ENCODE measurements at places on chromosomes 13 and 19.
A peak's percentile ranks its signal among the peaks of the same experiment; 100 is the strongest.

- DNase-seq: no peak
Measured at GRCh38 chr13:34577051-34577450, 365.0 kb upstream of the NBEA start.

- no peak for DNase-seq
Measured at GRCh38 chr19:29779921-29780320, 31.9 kb upstream of the CCNE1 start.

DNA sequence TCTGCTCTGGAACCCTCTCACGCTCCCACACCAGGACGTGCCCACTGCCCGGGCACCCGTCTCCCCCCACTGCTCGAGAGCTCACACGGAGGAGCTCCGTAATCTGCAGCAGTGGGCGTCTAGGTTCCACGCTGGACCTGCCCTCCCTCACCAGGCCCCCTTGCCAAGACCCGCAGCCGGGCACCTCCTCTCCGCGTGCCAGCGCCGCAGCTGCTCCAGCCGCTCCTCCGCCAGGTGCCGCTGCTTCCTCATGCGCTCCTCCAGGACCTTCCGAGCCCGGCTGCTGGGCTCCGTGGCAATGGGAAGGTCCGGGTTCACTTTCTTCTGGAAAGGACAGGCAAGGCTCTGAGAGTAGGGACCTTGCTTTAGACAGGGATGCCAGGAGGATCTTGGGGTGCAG, 35.0 kb upstream of the MATK start:
- no peak for DNase-seq

- no peak for DNase-seq
Measured at GRCh38 chr13:34350671-34351070, 532.7 kb downstream of the RFC3 start.

- DNase-seq: no peak
Measured at GRCh38 chr13:92224052-92224821, 825.8 kb downstream of the GPC5 start.

GRCh38 chr19:51531349-51532315, at the start of gene SIGLEC6:
SIGLEC6 (minus strand) TSS chr19:51531670; CDS start chr19:51531648, 22 bp downstream.
- DNase-seq: no peak

- no peak for DNase-seq
Measured at GRCh38 chr13:80577285-80577684, 236.4 kb upstream of the SPRY2 start.

- no peak for DNase-seq
Measured at GRCh38 chr19:45884682-45885555, 1.0 kb downstream of the IRF2BP1 start.

GRCh38 chr13:83592095-83592494, 290.2 kb downstream of the SLITRK1 start:
- DNase-seq: no peak

- DNase-seq: no peak
Measured at GRCh38 chr19:1601613-1602064, 3.6 kb downstream of the UQCR11 start.

GRCh38 chr19:757811-758668, 7.1 kb downstream of the MISP start:
- no peak for DNase-seq

- no peak for DNase-seq
Measured at GRCh38 chr19:18941628-18942354, 774 bp upstream of the HOMER3 start.

- DNase-seq: no peak
Measured at GRCh38 chr19:49061445-49061844, 3.2 kb downstream of the NTF4 start.

GRCh38 chr13:66348745-66349690, 881.1 kb downstream of the PCDH9 start:
- no peak for DNase-seq

DNA sequence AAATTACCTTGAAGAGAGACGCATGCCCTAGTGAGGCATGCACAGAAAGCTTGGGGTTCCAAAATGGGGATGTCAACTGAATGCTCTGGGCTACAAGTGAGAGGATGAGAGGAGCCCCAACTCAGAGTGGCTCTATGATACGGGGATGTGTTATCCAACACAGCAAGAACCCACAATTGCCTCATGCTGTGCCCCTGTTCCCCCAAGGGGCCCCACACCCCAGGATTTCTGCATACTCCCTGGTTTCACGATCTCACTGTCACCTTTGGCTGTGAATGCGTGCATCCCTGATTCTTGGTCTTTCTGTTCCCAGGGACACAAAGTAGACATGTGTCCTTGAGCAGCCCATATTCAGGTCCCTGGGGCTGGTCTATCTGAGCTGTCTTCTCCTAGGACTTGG, 29.3 kb downstream of the WDR88 start:
- DNase-seq: no peak

GRCh38 chr13:29907670-29908069, 57.3 kb upstream of the UBL3 start:
- DNase-seq: no peak

- DNase-seq: peak; percentile 71
Measured at GRCh38 chr19:10270616-10271394, at the start of gene ICAM1. ICAM1 (plus strand) TSS chr19:10271120; CDS start chr19:10271160, 40 bp downstream.

DNA sequence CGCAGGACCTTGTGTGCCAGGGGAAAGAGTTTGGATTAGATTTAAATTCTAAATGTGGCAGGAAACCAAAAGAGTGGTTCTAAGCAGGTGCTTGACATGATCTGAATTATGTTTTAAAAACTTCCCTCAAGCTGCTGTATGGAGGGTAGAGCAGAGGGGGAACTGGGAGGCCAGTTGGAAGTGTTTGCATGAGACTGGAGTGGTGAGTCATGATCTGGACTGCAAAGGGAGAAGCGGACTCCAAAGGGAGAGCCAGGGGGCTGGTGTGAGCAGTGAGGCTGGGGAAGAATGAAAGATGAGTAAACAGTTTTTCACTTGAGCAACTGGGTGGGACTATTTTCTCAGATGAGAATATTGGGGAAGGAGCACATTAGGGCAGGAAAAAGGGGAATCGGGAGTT, 206.1 kb downstream of the DNAJC15 start:
- no peak for DNase-seq

GRCh38 chr19:33644284-33644836, 22.6 kb downstream of the CHST8 start:
- DNase-seq: no peak

GRCh38 chr13:103087275-103087674, 21.1 kb upstream of the SLC10A2 start:
- DNase-seq: no peak

GRCh38 chr13:110756219-110756631, 42.7 kb downstream of the ING1 start:
- no peak for DNase-seq

GRCh38 chr19:2070436-2070827, 19.4 kb upstream of the MKNK2 start:
- DNase-seq: no peak

DNA sequence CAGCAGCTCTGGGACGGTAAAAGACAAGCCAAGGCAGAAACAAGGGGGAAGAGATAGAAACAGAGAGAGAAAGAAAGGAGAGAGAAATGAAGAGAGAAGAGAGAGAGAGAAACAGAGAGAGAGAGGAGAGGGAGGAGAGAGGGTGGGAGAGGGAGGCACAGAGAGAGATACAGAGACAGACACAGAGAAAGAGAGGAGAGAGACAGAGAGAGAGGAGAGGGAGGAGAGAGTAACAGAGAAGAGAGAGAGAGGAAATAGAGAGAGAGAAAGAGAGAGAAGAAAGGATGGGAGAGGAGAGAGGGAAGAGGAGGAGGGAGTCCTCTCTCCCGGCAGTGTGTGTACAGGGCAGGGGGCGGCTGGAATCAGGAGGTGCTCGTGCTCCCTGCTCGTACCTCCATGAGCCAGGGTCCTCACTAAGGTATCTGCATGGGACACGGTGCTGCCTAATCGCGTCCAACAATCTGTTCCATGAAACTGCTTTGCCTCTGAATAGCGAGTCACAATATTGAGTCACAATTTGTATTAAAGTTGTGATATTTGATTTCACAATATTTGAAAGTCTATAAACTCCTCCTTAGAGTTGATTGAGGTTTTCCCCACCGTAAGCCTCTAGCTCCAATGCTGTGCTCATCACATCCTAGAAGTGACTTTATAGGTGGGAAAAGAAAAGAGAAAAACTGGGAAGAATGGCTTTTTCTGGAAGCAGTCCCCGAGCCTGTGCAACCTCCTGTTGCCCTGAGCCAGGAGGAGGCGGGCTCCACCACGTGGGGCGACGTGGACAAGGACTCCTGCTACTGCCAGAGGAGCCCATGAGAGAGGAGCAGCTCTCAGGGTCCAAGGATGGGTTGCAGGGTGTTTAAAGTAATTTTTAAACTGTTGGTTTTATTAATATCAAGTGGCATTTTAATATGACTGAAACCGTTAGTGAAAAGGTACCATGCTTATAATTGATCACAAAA, 81.7 kb upstream of the ARHGEF7 start:
- no peak for DNase-seq

- DNase-seq: no peak
Measured at GRCh38 chr13:112951674-112952371, 17.2 kb upstream of the MCF2L start.

DNA sequence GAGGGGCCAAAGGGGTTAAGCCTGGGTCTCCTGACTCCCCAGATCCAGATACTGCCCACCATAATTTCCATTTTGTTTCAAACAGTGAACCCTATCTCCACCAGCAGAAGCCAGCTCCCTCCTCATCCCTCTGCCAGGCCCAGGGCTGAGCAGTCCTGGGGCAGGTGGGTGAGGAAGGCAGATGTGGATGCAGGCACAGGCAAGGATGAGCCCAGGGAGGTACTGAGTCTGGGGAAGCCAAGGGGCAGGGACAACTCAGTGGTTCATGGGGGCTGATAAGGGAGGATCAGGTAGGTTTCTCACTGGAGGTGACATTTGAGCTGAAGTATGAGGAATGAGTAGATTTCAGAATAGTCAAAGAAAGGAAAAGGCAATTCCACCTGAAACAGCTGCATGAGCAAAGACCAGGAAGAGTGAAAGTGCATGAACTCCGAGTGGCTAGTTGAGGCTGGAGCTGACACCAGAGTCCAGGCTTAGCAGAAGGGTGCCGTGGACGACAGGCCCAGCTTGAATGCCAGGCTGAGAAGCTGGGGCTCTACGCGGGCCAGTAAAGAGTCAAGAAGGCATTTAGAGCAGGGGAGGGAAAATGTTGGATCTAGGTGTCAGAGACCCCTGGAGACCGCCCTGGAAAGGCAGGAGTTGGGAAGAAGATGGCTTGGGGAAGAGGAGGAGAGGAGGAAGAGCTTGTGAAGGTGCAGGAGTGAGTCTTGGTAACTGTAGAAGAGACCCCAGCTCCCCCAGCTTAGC, 10.3 kb downstream of the CIC start:
- DNase-seq: no peak

DNA sequence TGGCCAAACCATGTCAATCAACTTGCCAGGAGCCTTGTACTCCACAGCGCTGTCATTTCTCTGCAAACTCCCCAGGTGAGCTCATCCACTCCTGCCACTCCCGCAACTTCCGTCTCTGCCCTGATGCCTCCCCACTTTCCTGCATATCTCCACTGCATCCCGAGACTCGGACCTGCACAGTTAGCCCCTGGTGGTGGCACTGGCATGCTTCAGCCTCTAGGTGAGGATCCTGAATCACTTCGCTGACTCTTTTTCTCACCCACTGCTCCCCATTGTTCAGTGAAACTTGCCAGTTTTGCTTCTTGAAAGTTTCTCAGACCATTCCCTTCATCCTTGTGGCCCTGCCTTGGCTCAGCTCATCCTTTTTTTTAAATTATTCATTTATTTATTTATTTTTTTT, 3.4 kb upstream of the CTU1 start:
- no peak for DNase-seq

DNA sequence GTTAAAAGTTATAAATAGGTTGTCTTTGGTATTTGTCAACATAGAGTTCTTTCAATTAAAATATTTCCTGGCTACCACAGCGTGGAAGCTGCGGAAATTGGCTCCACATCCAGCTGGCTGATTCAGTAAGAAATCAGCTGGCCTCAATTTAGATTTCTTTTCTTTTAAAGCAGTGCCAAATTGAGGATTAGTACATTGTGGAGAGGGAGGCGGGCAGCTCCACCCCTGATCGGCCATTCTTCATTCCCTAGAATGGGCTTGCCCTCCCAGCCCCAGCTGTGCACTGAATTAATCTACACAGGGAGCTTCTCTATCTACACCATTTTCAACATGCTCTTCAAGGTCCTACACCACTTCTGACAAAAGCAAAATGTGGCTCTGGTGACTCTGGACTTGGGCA, 624.8 kb downstream of the DACH1 start:
- DNase-seq: no peak

GRCh38 chr13:75938811-75939560, 302.9 kb downstream of the LMO7 start:
- no peak for DNase-seq

DNA sequence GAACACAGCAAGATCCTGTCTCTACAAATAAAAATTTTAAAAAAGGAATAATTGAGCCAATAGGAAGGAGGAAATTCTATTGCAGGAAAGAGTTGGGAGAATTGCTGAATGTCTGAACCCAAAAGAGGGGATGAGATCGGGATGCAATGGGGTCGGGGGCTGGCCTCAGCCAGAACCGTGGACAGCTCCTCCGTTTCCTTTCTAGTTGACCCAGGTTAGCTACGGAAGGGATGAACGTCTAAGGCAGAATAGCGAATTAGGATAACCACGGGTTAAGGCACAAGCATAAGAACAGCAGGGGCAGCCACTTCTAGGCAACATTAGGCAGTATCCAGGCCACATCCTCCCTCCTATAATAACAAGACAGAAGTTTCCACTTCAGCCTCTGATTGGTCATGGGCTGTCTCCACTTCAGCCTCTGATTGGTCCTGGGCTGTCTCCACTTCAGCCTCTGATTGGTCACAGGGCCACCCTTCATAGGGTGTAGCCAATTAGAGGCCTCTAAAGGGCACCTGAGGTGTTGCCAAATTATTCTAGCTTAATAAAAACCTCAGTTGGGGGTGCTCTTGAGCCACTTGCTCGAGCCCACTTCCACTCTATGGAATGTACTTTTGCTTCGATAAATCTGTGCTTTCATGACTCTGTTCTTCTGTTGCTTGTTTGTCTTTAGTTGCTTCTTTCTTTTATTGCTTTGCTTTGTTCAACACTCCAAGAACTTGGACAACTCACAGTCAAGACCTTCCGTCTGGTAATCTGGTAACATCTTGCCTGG, 24.9 kb upstream of the TPM4 start:
- no peak for DNase-seq

DNA sequence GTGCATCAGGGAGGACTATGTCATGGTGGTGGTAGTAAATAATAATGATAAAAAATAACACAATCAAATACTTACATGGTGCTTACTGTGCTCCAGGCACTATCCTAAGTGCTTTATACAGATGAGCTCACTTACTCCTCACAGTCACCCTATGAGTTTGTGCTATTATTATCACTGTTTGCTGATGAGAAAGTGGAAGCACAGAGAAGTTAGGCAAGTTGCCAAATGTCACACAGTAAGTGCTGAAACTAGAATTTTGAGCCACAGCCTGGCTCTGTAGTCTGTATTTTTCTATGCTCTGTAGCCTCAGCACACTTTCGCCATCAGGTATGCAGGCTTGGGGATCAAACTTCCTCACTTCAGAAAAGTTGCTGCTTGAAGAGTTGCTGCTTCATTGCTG, 46.6 kb downstream of the HTR2A start:
- DNase-seq: no peak

DNA sequence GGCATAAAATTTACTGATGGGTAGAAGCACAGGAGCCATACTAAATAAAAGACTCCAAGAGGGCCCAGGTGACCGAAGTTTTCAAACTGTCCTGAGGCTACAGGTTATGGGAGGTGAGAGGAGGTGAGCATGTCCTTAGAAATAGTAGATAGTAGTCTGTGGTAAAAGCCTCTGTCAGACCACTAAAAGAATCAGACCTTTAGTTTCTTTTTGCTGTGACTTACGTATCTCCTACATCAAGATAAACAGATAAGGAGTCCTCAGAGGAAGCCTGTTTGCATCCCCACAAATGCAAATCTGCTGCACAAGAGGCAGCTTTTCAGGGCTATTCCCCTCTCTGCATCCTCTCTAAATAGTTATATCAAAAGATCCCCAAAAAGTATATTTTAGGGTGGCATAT, 711.6 kb upstream of the SLITRK6 start:
- no peak for DNase-seq

Measured in stimulated activated CD4-positive, alpha-beta T cell treated with anti-CD3 and anti-CD28 coated beads, TNF-alpha, amount 100 ng/mL, for 4 hours (primary cell).